ENCODE measurements at places on chromosomes 2 and 18.

GRCh38 chr18:44943311-44943881 lies 262.7 kb downstream of the SETBP1 start:
- DNase-seq: no peak

GRCh38 chr2:182043861-182044260 lies 58.2 kb downstream of the PPP1R1C start:
- no peak for DNase-seq

GRCh38 chr2:233082931-233083755 lies 23.0 kb downstream of the INPP5D start:
- no peak for DNase-seq

DNA sequence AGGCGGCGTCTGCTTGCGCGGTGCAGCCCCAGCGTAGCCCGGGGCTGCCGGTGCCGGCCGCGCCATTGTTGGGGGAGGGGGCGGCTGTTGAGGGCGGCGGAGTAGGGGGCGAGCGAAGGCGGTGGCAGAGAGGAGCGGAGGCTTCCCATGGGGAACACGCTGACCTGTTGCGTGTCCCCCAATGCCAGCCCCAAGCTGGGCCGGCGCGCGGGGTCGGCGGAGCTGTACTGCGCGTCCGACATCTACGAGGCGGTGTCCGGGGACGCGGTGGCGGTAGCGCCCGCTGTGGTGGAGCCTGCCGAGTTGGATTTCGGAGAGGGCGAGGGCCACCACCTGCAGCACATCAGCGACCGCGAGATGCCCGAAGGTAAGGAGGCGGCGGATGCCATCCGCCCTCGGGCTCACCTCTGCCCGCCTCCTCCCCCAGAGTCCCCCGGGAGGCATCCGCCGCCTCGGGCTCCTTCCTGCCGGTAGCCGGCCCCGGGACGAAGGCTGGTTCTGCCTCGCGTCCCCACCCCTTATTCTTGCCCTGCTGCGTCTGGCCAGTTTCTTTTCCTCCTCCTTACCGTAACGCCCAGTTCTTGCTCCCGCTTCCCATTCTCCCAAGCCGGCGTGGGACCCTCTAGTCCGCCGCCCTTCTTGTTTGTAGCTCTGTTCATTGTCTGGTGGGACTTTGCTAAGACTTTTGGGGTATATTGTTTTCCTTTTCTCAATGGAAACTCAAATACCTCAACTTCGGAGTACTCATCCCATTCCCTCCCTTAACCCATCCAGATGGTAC lies 500 bp downstream of the CCNYL1 start:
- DNase-seq: peak; percentile 34

- no peak for DNase-seq
Measured at GRCh38 chr2:69509011-69509749, 71.9 kb upstream of the NFU1 start.

DNA sequence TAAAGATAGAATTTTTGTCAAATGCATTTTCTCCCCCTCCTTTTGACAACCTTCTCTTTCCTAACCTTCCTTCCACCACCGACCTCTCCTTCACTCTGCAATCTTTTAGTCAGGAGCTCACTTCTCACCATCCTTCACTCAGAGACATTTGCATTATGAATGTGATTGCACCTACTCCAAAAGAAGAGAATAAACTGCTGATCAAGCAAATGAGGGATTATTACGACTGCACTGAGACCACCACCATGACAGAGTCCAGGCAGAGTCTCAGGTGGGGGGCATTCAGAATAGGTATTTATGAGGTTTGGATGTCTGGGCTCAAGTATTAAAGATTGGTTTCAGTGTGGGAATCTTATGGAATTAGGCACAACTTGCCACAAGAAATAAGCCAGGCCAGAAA lies 483.9 kb downstream of the PTH2R start:
- no peak for DNase-seq

GRCh38 chr2:26652361-26653041 lies 11.3 kb upstream of the CIB4 start:
- peak; percentile 6 for DNase-seq

DNA sequence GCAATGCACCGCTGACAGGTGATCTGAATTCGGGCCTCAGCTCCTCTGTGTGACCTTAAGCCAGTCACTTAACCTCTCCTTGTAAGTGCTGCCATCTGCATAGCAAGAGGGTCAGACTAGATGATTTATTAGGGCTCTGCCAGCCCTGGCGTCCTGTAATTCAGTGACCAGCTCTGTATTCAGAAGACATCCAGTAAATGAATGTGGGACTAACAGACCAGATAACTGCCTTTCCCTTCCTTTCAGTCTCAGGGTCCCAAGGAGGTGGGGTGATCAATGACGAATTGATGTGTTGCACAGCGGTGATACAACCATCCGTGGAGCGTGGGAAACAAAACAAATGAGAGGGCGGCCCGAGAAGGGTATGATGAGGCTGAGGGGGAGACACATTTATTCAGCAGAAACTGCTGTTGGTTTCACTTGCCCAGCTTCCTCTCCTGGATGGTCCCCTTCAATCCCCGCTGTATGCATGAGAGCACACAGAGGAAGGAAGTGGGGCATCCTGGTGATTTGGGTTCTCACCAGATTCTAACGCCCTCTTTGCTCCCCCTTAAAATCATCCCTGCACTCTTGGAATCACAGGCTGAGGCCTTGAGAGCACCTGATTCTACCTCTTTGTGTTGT lies 92.8 kb downstream of the VIT start:
- no peak for DNase-seq

GRCh38 chr2:181380581-181380980 lies 76.6 kb upstream of the ITGA4 start:
- no peak for DNase-seq

DNA sequence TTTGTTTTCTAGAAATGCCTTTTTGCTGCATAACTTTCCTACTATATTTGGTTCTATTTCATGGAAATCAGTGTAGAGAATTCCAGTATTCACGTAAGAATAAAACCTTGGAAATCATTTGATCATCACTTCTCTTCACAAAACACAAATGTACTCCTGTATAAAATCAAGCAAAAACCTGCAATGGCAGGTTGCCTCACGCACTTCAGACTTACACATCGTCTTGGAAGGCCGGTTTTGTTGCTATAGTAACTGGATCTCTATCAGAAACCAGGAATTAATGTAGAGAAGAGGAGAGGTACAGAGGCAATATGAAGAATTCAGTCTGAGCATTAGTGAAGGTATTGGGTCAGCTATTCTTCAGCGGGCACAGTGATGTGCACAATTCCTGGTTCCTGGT lies 370.7 kb upstream of the CYRIA start:
- no peak for DNase-seq

DNA sequence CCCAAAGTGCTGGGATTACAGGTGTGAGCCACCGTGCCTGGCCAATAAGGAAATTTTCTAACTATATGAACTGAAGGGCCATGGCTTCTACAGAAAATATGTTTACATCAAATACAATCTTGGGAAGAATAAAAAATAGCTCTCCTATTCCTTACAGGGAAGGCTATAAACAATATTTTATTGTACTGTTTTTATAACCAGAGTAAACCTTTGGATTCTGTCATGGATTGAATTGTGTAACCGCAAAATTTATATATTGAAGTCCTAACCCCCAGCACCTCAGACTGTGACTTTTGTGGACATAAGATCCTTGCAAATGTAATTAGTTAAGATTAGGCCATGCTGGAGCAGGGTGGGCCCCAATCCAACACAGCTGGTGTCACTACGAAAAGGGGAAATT lies 8.3 kb downstream of the HSBP1L1 start:
- no peak for DNase-seq

DNA sequence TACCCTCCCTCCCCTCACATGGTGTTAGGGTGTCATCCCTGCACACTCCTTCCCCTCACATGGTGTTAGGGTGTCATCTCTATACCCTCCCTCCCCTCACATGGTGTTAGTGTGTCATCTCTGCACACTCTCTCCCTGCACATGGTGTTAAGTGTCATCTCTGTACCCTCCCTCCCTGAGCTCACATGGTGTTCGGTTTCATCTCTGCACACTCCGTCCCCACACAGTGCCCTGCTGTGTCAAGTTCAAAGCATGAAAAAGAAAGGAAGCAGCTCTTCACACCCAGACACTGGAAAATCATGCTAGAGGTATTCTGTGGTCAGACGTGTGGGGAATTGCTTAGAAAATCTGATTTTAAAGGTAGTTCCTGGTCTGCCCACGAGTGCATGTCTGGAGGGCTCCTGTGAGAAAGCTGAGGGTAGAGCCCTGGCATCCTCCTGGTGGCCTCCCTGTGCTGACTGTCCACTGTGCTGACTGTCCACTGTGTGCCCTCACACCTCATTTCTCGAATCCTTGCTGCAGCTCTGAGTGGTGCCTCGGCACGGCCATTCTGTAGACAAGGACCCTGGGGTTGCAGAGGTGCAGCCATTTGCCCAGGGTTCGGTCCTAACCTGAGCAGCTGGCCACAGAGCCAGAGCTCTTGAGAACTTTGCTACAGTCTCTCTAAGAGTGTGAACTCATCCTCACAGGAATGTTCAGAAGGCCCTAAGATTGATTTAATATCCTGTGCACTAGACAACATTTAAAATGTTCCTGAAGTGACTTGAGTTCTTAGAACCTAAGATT lies 69.1 kb upstream of the NFATC1 start:
- no peak for DNase-seq

GRCh38 chr2:69494126-69494525 lies 56.9 kb upstream of the NFU1 start:
- DNase-seq: no peak

GRCh38 chr18:68147728-68148127 lies 567.2 kb downstream of the TMX3 start:
- DNase-seq: no peak

GRCh38 chr18:36328385-36328858 lies 30.9 kb downstream of the FHOD3 start:
- no peak for DNase-seq

DNA sequence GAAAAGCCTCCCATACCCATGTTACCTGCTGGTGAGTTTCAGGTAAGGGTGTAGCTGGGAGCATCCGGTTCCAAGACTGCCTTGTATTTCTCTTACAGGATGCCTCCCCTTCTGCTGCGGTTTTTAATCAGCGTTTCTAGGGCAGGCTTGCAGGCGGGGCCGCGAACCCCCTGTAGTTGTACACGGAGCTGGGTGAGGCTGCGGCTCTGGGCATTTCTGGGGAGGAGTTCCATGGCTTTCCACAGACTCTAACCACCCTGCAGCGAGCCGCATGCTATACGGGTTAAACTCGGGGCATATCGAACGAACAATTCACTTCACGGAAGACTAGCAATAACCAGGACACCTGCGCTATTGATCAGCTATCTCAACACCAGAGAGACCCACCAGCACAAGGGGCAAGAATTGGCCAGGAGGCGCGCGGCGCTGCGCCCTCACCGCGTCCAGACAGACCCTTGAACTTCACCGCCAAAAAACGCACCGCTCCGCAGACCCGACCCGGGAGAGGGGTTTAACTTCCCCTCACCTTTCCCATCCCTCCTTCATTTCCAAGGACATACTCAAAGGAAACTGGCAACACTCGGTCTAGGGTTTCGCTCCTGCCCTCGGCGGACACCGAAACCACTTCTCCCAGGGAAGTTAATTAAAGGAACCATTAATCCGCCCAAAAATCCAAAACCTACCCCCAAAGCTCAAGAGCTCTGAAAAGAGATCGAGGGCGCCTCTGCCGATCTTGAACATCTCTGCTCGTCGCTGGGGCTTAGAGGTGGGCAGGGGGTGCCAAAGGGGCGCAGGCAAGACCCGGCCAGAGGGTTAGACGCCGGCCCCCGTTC lies 909 bp downstream of the TGFA start:
- DNase-seq: peak; percentile 22

DNA sequence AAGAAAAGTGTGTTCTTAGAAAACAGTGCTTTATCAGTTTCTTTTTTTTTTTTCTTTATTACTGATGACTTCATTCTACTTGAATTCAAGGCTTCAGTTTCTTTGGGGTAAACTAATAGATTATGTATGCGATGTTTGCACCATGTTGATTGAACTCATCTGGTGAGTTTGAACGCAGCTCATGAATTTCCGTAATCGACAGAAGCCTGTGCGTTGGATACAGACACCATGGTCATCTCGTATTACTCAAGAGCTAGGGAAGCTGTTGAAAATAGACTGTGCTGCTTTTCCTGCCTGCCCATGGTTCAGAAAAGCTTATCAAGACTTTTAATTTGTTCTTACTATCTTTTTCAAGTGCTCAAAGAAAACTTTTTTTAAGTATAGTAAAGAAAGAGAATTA lies 185.5 kb upstream of the NRP2 start:
- no peak for DNase-seq

GRCh38 chr2:105937498-105938097 lies 192.9 kb downstream of the NCK2 start:
- DNase-seq: no peak

DNA sequence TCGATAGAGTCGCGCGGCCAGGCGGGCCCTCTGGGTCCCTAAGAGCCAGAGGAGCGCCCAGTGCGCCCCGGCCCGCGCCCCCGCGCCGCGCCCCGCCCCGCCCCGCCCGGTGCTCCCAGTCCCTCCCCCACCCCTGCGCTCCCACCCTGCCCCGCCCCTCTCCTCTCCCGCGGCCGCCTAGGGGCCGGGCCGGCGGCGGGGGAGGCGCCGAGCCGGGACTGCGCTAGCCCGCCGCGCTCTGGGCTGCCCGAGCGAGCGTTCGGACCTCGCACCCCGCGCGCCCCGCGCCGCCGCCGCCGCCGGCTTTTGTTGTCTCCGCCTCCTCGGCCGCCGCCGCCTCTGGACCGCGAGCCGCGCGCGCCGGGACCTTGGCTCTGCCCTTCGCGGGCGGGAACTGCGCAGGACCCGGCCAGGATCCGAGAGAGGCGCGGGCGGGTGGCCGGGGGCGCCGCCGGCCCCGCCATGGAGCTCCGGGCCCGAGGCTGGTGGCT lies at the start of gene GPC1:
TSS of gene GPC1 (plus strand) at position 207 of the 491 bp plus-strand sequence. CDS start at position 463, 256 bp downstream.
- peak; percentile 74 for DNase-seq

GRCh38 chr2:179020156-179020750 lies 29.7 kb downstream of the CCDC141 start:
- DNase-seq: peak; percentile 72

- no peak for DNase-seq
Measured at GRCh38 chr2:145352484-145352883, 832.6 kb upstream of the ZEB2 start.

- DNase-seq: no peak
Measured at GRCh38 chr18:67265464-67266245, 250.9 kb downstream of the DSEL start.

GRCh38 chr2:230226051-230226551 lies 565 bp downstream of the SP140 start:
- no peak for DNase-seq

DNA sequence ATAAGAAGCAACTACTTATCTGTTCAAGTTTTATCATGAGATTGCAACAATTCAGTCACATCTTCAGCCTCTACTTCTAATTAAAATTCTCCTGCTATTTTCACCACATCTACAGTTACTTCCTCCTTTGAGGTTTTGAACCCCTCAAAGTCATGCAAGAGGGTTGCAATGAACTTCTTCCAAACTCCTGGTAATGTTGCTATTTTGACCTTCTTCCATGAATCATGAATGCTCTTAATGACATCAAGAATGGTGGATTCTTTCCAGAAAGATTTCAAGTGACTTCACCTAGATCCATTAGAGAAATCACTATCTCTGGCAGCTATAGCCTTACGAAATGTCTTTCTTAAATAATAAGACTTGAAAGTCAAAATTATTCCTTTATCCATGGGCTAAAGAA lies 1052.8 kb upstream of the NRXN1 start:
- DNase-seq: no peak

Measured in WERI-Rb-1 (cell line).